ENCODE measurements at places on chromosomes 7 and 10.

DNA sequence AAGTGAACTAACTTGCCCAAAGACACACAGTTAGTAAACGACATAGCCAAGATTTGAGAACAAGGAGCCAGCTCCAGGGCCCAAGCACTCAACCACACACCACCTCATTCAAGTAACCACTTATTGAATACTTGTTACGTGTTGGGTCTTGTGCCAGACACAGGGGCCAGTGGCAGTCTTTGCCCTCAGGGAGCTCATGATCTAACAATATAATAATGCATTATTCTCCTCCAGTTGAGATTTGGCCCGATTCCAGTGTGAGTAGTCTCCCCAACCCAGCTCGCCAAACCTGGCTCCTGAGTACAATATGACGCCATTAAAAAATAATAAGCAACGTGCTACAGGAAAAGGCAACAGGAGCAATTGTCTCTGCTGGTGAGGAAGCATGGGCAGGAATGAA is 14.4 kb upstream of the STK17A start:
- no peak for DNase-seq

- no peak for DNase-seq
These were observed 219.9 kb downstream of the SUGCT start for GRCh38 chr7:40354711-40355110.

- no peak for DNase-seq
These were observed 283.4 kb downstream of the CCDC3 start for GRCh38 chr10:12717981-12718707.

GRCh38 chr10:58514111-58514770 is 1.6 kb downstream of the BICC1 start:
- no peak for DNase-seq

DNA sequence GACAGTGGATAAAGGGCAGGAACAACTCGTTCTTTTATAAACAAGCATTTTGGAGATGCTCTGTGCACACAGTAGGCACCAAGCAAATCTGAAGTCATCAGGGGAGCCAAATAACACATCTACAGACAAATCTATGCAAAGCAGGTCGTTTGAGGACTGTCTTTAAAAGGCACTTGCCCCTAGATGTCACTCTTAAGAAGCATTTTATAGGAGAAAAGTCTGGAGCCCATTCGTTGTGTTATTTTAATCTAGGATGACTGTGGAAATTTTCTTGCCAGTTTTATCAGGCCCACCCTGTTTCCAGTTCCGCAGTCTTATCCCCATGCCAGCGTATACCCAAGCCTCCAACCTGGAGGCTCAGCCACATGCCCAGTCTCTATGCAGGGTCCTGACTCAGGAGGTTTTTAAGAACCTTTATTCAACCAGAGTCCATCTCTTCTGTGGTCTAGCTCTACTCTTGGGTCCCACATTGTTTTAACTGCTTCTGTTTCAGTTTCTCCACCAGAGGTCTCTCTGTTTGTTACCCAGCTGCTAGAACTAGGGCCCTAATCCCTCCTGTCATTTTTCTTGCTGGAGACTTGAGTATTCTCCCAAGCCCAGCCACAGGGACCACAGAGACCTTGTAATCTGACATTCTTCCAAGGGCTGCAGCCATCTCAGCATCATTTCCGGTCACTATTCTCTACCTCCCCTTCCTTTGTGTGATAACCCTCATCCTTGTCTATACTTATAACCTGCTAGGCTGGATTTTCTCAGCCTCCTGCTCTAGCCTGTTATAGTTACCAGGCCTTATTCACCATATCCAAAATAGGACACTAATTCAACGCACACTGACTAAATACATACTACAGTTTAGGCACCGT is 26.7 kb downstream of the PIK3CG start:
- no peak for DNase-seq

DNA sequence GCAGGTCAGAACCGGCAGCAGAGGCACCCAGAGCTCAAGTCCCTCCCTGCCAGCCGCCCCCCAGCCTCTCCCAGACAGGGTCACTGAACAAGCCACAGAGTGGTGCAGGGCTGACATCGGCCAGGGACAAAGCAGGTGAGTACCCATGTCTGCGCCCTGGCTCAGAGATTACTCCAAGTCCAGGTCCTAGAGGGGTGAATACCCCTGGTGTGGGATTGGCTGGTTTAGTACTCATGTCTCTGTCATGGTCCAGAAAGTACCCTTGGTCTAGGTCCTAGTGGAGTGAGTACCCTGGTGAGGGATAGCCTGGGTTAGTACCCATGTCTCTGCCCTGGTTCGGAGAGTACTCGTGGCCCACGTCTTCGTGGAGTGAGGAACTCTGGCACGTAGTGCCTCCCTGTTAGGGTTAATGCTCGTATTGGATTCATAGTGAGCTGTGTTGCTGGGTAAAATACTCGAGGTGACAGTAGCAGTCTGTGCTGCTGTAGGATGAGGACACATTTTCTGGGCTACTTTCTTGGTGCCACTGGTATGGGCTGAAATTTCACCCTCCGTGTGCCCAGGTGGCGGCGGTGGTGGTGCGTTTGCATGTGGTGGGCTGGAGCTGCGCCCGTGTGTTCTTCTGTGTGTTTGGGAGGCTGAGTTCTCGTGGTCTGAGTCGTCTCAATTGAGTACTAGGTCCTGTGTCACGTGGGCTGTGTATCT is 25.5 kb upstream of the KNDC1 start:
- DNase-seq: no peak

GRCh38 chr7:133461421-133461820 is 208.5 kb downstream of the EXOC4 start:
- no peak for DNase-seq

DNA sequence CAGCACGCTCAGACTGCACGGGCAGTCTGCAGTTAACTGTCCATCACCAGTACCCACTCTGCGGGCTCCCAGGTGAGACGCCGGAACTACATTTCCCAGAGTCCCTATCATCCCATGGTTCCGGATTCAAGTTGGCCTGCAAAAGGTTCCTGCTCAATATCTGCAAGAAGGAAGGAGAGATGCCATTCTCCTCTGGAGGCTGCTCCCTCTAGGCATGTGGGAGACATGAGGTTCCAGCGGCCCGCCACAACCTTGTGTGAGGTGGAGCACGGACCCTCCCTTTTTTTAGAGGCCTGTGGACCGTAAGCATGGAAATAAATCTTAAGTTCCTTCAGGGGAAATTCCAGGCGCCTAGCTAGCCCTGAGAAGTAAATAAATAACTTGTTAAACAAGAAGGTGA is 29.7 kb downstream of the NUP42 start:
- DNase-seq: no peak

- peak; percentile 80 for DNase-seq
These were observed 1.5 kb downstream of the STX1A start for GRCh38 chr7:73717991-73718405.

- DNase-seq: no peak
These were observed 271.2 kb downstream of the ADRA2A start for GRCh38 chr10:111348076-111348475.

- DNase-seq: peak; percentile 6
These were observed 68.9 kb downstream of the MYOF start for GRCh38 chr10:93413252-93413689.

DNA sequence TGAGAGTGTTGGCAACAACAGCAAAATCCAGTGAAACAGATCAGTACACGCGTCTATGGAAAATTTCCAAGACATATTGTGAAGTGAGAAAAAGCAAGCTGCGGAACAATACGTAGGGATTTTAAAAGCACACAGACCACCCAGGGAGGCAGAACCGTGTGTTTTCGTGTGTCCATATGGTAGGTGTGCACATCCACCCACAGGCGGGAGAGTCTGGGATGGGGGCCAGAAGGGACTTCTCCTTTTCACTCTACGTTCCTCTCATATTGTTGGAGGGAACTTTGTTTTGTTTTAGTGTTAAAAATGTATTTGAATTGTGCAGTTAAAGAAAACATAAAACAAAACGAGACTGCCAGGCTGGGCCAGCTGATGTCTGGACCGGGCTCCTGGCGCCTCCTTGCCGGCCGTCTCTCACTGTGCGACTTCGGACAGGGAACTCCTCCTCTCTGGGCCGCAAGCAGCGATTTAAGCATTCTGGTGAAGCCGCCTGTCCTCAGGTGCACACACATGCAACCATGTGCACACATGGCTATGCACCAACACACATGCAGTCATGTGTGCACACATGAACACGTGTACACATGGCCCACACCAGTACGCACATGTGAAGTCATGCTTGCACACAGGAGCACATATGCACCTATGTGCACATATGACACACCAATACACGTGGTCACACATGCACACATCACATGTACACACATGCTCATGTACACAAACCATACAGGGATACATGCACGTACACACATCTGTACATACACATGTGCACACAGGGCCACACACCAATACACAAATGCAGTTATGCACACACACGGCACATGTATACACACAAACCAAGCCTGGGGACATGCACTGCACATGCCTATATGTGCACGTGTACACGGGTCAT is 141.1 kb downstream of the ELFN1 start:
- DNase-seq: no peak

- DNase-seq: no peak
These were observed 41.2 kb upstream of the SDK1 start for GRCh38 chr7:3259711-3260400.

DNA sequence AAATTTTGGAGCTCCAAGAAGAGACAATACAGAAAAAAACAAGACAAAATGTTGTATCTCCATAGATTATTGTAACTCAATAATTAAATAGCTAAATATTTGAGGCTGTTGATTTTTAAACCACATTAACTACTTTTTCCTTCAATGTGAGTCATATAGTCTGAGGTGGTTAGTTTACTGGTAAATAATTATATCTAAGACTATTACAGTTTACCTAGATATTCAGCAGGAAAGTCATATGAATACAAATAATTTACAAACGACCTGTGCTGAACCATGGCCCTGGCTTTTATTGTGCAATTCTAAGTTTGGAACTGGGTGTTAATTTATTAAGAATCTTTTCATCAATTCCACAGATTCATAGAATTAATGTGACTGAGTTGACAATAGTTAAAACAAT is 22.2 kb downstream of the CREB5 start:
- no peak for DNase-seq

- no peak for DNase-seq
These were observed 241.3 kb upstream of the SLC26A5 start for GRCh38 chr7:103687272-103687671.

GRCh38 chr7:54798530-54798929 is 39.5 kb upstream of the SEC61G start:
- no peak for DNase-seq

- no peak for DNase-seq
These were observed 150.8 kb downstream of the LRRC4 start for GRCh38 chr7:127880454-127880853.
